ENCODE measurements at places on chromosomes 2 and 18.
A peak's percentile ranks its signal among the peaks of the same experiment; 100 is the strongest.

DNA sequence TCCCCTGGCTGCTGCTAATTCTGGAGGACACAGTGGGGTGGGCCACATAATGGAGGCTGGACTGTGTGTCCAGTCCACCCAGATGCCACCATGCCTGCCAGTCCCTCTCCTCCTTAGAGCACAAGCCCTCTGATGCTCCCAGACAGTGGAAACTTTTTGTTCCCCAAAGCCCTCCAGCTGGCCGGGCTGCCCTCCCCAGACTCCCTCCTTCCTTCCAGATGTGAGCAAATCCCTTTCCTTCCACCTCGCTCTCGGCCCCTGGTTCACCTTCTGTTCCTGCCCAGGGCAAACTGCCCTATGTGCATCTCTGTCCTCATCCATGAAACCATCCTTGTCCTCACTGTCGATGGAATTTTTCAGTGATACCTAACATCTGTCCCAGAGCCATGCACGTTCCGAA lies 33.9 kb downstream of the LRRFIP1 start:
- no peak for DNase-seq

DNA sequence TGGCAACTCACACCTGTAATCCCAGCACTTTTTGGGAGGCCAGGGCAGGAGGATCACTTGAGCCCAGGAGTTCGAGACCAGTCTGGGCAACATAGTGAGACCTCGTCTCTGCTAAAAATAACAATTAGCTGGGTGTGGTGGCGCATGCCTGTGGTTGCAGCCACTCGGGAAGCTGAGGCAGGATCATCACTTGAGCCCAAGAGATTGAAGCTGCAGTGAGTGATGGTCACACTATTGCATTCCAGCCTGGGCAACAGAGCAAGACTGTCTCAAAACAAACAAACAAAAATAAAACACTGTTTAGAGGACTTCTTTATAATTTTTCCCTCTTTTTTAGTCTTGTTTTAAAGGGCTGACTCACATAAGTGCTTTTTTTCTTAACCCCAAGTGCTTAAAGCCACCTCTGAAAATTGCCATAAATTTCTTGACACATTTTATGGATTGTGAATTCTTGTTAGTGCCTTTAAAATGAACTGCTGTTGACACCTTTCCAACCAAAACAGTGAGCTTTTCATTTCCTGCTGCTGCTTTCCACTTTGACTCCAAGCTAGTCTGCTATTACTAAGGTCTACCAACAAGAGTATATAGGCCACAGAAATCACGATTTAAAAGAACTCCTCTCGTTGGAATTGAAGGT lies 41.7 kb downstream of the CYP20A1 start:
- no peak for DNase-seq

GRCh38 chr2:44941551-44942234 lies at the start of gene SIX3:
SIX3 (plus strand) TSS chr2:44941702; CDS start chr2:44942105, 403 bp downstream.
- DNase-seq, result peak; percentile 80

DNA sequence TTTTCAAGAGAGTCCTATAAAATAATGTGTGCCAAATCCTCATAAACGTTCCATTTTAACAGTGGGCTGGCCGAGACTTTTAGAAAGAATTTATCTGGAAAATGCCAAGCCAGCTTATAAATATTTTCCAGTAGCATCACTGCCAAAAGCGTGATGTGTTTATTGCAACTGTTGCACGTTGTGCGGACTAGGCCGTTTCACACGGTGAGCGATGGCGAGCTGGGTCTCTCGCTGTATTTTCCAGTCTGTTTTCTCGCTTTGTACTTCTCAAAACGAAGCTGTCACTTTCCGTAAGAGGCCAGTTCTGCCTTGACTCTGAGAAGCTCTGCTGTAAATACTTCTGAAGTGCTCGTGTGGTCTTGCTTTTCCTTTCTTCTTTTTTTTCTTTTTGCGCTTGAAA lies 65.0 kb upstream of the ZNF236 start:
- DNase-seq, result no peak

- no peak for DNase-seq
Measured at GRCh38 chr2:110716959-110717645, 15.3 kb upstream of the ACOXL start.

DNA sequence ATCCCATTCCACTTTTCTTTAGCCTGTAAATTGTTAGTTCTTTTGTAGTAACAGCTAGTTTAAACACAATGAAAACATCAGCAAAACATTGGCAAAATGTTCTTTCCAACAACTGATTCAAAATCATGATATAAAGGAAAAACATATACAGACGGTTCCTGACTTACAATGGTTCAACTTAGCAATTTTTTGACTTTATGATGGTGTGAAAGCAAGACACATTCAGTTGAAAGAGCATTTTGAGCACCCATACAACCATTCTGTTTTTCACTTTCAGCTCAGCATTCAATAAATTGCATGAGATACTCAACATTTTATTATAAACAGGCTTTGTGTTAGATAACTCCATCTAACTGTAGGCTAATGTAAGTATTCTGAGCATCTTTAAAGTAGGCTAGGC lies 185.1 kb downstream of the NOL4 start:
- DNase-seq, result no peak

GRCh38 chr18:79963658-79964329 lies 649 bp upstream of the HSBP1L1 start:
- DNase-seq, result no peak

GRCh38 chr2:169476459-169476858 lies 2.8 kb upstream of the BBS5 start:
- no peak for DNase-seq

- no peak for DNase-seq
Measured at GRCh38 chr2:28063492-28063962, 173.0 kb downstream of the BABAM2 start.

DNA sequence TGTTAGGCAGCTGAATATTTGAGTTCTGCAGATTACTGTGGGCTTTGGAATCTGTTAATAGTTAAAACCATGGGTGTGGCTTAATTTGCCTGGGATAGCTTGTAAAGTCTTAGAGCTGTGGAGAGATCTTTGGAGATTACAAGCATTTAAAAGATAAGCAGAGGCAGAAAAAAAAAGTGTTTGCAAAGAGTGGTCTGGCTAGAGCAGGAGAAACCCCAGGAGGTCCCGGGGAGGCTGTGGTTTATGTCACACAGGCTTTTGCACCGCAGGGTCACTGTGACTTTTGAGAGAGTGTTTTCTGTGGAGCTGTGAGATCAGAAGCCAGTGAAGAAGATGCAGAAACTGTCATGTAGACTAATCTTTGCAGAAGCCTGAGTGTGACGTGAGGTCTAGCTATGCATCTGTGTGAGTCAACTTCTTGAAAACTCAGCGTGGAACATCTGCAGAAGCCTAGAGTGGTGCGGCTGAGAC lies 49.0 kb downstream of the SETBP1 start:
- DNase-seq, result no peak

GRCh38 chr2:149687052-149687427 lies 99.5 kb upstream of the MMADHC start:
- DNase-seq, result peak; percentile 14

- DNase-seq, result no peak
Measured at GRCh38 chr18:10490401-10491165, 35.2 kb upstream of the NAPG start.

GRCh38 chr2:36625304-36625703 lies 27.3 kb upstream of the FEZ2 start:
- DNase-seq, result no peak

DNA sequence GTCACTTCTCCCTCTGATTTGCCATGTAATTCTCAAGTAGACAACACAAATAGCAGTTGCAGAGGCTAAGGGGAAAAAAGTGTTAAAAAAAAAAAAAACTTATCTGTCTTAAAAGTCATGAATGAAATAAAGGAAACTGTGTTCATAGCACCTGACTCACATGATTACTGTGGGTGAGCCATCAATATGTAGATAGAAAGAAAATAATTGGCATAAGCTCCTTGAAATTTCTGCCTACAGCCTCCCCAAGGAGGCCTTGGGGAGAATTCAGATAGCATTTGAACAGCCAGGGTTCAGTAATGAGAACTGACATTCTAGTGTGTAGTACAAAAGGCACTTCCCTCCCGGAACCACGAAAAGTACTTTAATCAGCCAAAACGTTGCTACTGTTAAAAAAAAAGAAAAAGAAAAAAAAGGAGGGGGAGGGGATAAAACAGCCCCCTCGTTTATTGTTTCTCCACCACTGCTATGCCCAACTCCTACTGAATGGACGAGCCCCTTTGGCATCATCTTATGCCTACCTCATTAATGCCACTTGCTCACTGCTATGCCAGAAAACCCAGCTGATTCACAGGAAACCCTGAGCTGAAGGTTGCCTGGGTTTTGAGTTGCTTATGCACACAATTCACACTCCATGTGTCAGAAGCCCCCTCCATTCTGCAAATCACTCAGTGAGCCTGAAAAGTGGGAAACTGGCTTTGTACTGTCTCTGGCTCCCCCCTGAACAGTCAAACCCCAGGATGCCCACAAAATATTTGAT lies 65.5 kb upstream of the KLF7 start:
- DNase-seq, result no peak

DNA sequence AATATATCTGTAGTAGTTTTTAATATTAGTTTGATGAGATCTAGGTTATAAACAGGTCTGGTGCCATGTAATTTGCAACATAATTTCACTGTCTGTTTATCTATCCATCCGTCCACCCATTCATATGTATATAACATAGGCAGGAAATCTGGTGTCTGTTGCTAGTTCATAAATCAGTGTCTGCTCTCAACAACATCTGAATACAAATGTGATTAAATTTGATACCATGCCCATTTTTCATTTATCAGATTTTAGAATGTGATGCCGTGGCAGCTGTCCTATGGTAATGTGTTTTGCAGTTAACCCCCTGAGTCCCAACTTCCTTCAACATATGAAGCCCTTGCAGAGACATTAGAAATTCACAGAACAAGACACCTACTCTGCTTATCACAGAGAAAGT lies 228.4 kb downstream of the CMPK2 start:
- no peak for DNase-seq
